Kidney (tissue), 22 donors: ENCODE measurements at places on chromosomes 16 and 17. TPM values are rescaled to one million over a fixed set of nuclear protein-coding genes. Genes with fewer than 3 reads are reported as not detected.

Gene SLC16A6
- 3.6 TPM for total RNA-seq

Gene HS3ST6
- 0.19 TPM for total RNA-seq

Gene OTOA
- 0.13 TPM for total RNA-seq

Gene TEX14
- 0.22 TPM for total RNA-seq

Gene HES7
- total RNA-seq = 0.25 TPM

Gene MT1A
- 19.8 TPM for total RNA-seq

Gene PRPSAP1
- total RNA-seq = 37.6 TPM

Gene CXCL16
- 83.0 TPM for total RNA-seq

Gene ALOX15
- not detected for total RNA-seq

Gene TMEM238L
- total RNA-seq = 0.47 TPM

Gene HCRT
- not detected for total RNA-seq

Gene KRTAP4-16
- not detected for total RNA-seq

Gene ABCC3
- 156 TPM for total RNA-seq

Gene NPIPB13
- 20.5 TPM for total RNA-seq

Gene CA7
- not detected for total RNA-seq

Gene CCL16
- total RNA-seq = 0.79 TPM

Gene PYDC1
- total RNA-seq = not detected

Gene TNFRSF12A
- total RNA-seq = 114 TPM

Gene CCT6B
- 2.5 TPM for total RNA-seq

Gene SEPTIN1
- 12.8 TPM for total RNA-seq

Gene GPR179
- total RNA-seq = not detected

Gene ITGAL
- total RNA-seq = 19.6 TPM

Gene GABARAP
- total RNA-seq = 477 TPM

Gene STX1B
- total RNA-seq = 1.7 TPM
